BE2C (cell line): ENCODE measurements at places on chromosomes 2 and 18.

DNA sequence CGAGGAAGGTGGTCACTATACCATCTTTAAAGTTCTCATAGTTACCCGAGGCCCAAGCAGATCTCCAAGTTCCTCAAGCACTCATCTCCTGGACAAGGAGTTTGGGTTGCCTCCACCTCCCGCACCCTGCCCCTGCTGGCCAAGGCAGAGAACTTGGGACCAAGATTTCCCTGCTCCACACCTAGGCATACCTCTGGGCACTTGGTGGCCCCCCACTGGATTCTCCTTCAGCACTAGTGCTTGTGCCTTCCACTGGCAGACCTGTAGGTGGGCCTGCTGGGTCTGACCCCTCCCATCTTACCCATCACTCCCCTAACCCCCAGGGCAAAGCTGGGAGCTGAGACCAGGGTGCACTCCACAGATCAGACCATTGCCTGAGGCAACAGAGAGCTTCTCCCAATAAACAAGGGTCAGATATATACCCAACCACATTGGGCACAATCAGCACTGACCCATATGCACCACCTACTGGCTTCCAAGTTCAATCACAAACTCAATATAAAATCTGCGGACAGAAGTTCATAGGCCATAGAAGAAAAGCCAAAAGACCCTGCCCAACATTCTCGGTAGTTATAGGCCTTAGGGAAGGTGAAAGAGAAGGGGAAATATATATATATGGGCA is 244.2 kb downstream of the EXOC6B start:
- no peak for DNase-seq

- no peak for DNase-seq
Measured at GRCh38 chr2:110768591-110768990, 36.2 kb downstream of the ACOXL start.

DNA sequence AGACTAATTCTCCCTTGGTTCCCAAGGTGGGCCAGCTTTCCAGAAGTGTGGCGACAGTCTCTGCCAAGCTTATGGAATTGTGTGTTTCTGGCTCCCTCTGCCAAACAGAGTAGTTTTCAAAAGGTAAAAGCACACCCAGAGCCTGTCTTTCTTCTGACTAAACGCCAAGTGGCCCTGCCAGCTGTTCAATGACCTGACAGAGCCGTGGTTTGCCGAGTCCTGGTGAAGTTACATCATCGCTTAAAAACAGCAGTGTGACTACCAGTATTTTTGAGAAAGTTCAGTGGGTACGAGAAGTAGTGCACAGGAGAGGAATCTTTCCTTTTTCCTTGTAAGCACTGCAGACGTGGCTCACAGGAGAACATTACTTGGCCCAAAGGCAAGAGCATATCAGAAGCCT is 1.9 kb downstream of the PER2 start:
- no peak for DNase-seq

DNA sequence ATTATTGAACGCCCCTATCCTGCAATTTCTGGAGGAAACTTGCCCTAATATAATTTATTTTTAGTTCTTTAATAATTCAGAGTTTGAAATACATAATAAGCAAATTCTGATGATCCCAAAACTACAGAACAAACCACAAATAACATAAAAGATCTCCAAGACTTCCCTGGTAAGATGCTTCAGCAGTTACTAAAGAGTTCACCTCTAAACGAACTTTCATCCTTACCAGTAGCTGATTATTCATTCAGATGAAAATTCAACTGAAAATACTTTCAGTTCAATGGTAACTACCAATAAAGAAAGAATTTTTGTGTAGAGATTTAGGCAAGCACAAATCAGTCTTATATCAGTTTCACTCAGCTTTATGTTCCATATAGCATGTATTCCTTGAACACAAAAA is 130.1 kb upstream of the MAPRE2 start:
- no peak for DNase-seq

DNA sequence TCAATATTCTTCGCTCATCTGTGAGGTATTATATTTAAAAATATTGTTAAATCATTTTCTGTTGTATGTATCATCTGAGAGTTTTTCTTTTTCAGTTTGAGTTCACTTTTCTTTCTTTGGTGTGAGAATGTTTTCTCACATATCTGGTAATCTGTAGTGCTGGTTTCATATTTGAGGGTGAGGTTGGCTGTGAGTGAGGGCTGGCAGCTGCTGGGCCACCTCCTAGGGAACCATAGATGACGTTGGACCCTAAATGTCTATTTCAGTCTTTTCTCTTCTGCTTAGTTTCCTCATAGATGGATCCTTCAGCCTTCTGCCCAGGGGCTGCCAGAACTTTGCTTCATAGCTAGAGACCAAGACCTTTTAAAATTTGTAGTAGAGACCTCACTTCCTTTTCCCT is 33.5 kb downstream of the MGAT5 start:
- DNase-seq = no peak

DNA sequence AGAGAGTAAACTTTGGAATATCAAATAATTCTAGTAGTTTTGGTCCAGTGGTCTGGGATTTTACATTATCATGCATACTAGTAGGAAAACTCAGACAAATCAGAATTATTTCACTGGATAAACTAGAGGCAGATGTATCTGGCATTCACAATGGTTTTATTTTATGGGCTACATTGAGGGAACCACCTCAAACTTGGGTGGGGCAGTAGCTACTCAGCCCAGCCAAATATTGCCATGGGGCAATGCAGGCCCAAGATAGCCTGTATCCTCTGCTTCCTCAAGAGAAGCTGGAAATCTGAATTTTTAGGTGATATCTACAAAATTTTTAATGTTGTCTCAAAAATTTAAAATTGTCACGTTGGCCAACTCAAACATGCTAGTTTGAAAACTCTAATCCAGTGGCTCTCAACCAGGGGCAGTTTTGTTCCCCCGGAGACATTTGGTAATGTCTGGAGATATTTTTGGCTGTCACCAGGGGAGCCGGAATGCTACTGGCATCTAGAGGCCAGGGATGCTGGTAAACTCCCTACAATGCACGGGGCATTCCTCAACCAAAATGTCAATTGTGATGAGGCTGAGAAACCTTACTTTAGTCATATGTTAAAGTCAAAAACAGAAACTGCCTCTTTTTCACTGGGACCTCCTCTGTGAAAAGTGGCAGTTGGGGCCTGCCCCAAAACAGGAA is 172.8 kb upstream of the SPRED2 start:
- DNase-seq = no peak

- peak; percentile 14 for DNase-seq
Measured at GRCh38 chr2:43484323-43484930, 111.4 kb downstream of the THADA start.

DNA sequence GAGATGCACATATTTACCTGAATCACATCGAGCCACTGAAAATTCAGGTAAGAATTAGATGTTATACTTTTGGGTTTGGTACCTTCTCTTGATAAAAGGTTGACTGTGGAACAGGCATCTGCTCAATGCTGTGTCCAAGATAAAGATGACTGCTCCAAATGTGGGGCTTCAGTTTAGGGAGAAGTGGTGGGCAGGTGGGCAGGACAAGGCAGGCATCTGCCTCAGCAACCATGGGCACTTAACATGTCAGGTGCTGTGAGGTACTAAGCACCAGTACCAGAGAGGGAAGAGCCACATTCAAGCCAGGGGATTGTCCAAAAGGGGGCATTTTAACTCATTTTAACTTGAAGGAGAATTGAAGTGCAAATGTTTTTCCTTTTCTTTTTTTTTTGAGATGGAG is 14.0 kb downstream of the TYMS start:
- DNase-seq = no peak

DNA sequence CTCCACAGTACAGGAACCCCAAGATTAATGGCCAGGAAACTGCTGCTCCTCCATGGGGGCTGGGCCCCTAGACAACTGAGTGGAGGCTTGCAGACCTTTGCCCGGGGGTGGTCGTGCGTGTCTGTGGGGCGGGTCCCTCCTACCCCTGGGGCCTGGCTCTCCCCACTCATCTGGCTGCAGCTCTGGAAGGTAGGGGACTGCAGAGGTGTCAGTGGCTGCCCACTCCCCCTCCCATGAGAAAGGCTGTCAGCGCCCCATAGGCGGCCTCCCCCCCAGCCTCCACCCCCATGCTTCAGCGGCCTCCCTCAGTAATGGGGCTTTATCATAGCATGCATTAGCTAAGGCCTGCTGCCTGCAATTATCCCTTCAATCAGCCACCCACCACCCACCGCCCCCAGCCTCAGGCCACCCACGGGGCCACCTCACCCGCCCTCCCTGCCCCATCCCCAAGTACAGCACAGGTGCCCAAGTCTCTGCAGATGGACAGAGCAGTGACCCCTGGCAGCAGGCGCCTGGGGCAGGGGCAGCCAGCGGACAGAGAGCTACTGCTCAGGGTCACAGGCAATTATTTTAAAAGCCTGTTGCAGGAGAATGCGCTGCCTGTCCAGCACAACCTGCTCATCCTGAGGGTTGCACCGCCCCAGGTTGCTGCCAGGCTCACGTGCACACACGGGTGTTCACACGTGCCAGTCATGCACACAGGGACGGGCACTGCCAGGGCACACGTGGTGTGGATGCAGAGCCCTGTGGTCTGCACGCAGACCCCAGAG is 9.1 kb upstream of the ECEL1 start:
- no peak for DNase-seq

- DNase-seq = no peak
Measured at GRCh38 chr2:112692495-112692911, 28.3 kb upstream of the NT5DC4 start.

DNA sequence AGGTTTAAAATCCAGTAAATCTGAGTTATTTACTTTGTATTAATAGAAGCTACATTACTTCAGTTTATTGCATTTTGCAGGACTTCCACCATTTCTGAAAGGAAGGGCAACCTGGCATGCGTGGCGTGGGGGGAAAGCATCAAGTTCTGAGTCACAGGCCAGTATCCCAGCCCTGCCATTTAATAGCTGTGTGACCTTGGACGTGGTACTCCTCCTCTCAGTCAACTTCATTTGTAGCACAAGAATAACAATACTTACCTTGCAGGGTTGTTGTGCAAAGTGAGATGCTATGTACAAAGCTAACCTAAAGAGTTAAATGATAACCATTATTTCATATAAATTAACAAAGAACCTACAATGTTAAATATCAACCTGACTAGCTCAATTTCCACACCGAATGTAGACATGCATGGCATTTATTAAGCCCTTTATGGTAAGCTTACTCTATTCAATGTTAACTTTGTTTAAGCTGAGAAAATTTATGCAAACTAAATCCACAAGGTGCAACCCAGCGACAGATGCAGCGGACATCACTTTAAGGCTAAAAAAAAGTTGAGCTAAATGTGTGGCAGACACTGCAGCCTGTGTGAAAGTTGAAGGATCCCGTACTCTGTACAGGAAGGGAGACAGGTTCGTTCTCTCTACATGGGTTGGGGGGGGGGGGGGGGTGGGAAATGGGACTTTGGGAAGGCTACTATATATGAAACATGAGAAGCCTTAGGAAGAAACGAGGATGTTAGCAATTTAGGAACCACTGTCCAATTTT is 17.2 kb upstream of the STPG4 start:
- peak; percentile 37 for DNase-seq

- DNase-seq = no peak
Measured at GRCh38 chr2:136255127-136255526, 137.2 kb upstream of the CXCR4 start.

GRCh38 chr2:148557844-148558436 is 86.6 kb upstream of the EPC2 start:
- DNase-seq = no peak

DNA sequence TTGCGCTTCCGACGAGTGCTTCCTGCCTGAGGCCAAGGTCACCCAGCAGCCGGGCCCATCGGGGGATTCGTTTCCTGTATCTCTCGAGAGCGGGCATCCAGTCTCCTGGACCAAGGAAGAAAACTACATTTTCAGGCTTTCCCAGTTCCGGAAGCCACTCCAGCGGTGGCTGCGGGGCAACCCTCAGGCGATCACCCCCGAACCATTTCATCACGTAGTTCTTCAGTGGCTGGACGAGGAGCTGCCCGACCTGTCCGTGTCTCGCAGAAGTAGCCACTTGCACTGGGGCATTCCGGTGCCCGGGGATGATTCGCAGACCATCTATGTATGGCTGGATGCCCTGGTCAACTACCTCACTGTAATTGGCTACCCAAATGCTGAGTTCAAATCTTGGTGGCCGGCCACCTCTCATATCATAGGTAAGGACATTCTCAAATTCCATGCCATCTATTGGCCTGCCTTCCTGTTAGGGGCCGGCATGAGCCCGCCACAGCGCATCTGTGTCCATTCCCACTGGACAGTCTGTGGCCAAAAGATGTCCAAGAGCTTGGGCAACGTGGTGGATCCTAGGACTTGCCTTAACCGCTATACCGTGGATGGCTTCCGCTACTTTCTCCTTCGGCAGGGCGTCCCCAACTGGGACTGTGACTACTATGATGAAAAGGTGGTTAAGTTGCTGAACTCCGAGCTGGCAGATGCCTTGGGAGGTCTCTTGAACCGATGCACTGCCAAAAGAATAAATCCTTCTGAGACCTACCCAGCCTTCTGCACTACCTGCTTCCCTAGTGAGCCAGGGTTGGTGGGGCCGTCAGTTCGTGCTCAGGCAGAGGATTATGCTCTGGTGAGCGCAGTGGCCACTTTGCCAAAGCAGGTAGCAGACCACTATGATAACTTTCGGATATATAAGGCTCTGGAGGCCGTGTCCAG is 1.0 kb downstream of the MARS2 start:
- peak; percentile 12 for DNase-seq

- no peak for DNase-seq
Measured at GRCh38 chr18:21991886-21992285, 177.5 kb upstream of the GATA6 start.

DNA sequence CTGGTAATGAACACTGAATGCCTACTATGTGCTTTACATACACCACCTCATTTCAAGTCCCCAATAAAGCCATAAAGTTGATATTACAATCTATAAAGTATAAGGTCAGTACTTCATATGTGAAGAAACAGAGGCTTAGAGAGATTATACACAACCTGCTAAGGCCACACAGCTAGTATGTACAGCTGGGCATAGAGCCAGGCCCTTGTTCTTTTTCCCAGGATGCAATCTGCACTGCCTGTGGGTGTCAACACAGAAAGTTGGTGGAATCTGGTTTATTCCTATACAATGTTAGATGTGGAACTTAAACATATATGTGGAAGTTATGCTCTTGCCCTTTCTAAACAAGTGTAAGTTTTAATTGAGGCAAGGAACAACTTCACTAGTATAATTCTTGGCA is 32.8 kb downstream of the INSIG2 start:
- no peak for DNase-seq

GRCh38 chr2:117801826-117802225 is 12.7 kb upstream of the DDX18 start:
- no peak for DNase-seq

GRCh38 chr2:147242445-147242844 is 602.4 kb upstream of the ACVR2A start:
- no peak for DNase-seq
